ENCODE measurements at places on chromosomes 12 and 14.

DNA sequence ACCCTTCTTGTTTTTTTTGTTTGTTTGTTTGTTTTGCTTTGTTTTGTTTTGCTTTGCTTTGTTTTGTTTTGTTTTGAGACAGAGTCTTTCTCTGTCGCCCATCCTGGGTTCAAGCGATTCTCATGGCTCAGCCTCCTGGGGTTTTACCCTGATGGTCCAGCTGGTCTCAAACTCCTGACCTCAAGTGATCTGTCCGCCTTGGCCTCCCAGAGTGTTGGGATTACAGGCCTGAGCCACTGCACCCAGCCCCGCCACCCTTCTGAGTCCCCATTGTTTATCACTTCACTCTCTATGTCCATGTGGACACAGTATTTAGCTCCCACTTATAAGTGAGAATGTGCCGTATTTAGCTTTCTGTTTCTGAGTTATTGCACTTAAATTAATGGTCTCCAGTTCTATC, 36.9 kb upstream of the BICD1 start:
- DNase-seq = no peak

GRCh38 chr14:81938341-81938740, 404.7 kb upstream of the SEL1L start:
- no peak for DNase-seq

- DNase-seq = no peak
Measured at GRCh38 chr12:12349711-12350665, at the start of gene MANSC1. MANSC1 (minus strand) TSS chr12:12350242; CDS start chr12:12343314, 6,928 bp downstream.

- DNase-seq = no peak
Measured at GRCh38 chr12:27014859-27015729, 910 bp upstream of the TM7SF3 start.

GRCh38 chr12:111600205-111600642, 1.1 kb upstream of the ATXN2 start:
- DNase-seq = no peak

- no peak for DNase-seq
Measured at GRCh38 chr12:92146497-92147224, 1.0 kb upstream of the BTG1 start.

Data from HCT116 (cell line).